SHP77 (cell line): ENCODE measurements at places on chromosomes 5 and 9.
A peak's percentile ranks its signal among the peaks of the same experiment; 100 is the strongest.

DNA sequence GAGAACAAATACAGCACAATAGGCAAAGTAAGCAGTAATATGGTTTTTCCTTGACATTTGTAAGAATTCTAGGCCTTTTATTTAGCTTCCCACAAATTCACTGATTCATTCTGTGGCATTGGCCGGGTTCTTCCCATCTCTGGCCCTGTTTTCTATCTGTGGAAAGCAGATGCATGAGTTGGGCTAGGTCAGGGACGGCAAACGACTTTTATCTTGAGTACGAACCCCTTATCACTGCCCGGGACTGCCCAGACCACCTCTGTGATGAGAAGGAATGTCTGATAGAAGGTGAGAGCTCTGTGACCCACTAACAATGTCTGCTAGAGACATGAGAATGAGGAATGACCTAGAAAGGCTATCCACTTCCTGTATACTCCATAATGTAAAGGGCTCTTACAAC, 35.4 kb upstream of the ADAM19 start:
- no peak for DNase-seq

- DNase-seq, result no peak
These were observed 617.1 kb downstream of the PRELID2 start for GRCh38 chr5:145218019-145218418.

DNA sequence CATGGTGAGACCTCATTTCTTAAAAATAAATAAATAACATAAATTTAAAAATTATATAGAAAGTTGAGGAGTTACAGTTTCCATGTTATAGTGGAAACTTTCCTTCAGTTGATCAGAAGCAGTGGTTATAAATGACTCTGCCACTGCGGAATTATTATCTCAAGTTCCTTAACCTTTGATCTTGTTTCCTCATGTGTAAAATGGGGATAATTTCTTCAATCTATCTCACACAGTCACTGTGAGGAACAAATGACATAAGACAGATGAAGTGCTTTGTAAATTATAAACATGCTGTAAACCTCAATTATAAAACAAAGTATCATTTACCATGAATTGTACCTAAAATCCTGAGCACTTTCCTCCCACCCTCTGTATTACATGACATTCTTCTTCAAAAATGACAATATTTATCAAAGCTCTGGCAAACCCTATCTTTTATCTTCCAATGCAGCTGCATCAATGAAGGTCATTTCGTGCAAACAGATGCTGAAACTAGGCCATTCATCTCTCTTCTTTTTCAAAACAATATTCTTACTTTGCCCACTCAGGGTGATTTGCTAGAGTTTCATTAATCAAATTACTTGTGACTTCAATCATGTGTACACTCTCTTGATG, 46.8 kb downstream of the TMEM245 start:
- DNase-seq, result no peak

DNA sequence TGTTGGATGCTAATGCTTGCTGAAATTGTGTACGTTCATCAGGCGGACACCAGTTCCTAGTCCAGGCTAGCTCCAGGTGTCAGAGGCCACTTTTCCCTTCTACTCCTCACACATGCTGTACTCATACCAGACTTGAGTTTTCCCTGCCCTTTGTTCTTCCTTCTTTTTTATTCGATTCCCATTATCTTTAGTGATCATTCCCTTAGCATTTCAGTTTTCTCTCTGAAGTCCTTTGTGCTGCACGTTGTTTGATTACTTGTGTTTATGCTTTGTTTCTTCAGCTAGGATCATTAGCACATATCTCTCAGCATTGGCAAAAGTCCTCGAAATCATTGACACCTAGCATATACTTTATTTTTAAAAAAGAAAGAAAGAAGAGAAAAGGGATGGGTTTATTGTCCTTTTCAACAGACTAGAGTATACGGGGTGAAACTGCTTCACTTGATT, 409 bp upstream of the COX7C start:
- no peak for DNase-seq

- no peak for DNase-seq
These were observed 204.5 kb downstream of the COMMD10 start for GRCh38 chr5:116289276-116289675.

DNA sequence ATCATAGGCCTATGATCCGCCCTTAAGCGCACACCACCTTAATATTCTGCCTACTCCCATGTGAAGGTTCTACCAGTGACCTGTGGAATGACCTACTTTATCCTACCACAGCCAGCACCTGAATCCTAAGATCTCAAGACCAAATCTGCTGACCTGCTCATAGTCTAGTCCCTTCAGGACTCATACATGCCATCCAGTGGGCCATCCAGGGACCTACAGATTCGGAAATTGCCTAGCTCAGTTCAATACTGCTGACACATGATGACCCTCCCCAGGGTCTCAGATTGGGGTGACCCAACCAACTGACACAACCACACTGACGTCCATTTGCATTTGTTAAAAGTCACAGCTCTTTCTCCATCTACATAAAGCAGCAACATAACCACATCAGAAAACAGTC, 443.8 kb upstream of the ST8SIA4 start:
- peak; percentile 24 for DNase-seq

GRCh38 chr9:70519912-70520724, 105.7 kb upstream of the KLF9 start:
- DNase-seq, result no peak

- no peak for DNase-seq
These were observed 95.8 kb downstream of the AOPEP start for GRCh38 chr9:94822273-94822672.

GRCh38 chr9:16899606-16900005, 29.1 kb upstream of the BNC2 start:
- no peak for DNase-seq

DNA sequence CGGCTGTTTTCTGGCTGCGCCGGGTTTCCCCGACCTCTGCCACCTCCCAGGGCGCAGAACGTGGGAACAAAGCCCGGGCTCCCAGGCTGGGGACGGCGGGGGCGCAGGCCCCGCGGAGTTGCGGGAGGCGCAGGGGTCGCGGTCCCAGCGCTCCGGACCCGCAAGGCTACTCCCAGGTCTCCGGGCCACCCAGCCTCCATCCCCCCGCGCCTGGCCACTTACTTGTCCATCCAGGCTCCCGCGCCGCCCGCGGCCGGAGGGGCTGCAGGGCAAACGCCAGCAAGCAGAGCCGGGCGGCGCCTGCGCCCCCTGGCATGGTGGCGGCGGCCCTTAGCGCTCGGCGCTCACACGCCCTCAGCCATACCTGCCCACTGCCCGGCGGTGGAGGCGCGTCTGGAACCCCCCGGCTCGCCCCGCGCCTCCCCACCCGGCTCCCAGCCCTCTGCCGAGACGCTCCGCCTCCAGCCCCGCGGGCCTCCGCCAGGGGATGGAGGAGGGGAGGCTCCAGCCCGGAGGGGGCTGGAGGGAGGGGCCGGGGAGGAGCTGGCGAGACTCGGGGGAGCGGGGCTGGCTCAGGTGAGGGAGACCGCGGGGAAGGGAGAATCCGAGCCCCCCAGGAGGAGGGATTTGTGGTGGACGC, at the start of gene ADAM19:
Gene ADAM19 (minus strand): TSS at position 395 of the 640 bp plus-strand sequence. CDS start 79 bp downstream, at position 316.
- DNase-seq, result no peak

GRCh38 chr9:73617586-73617985, 465.9 kb downstream of the ANXA1 start:
- DNase-seq, result no peak

GRCh38 chr9:135500525-135501260, at the start of gene MRPS2:
Gene MRPS2, plus strand, starts transcription at chr9:135500682. Its CDS starts 29 bp downstream, at chr9:135500711.
- DNase-seq, result peak; percentile 85

GRCh38 chr5:40914835-40915234, 5.5 kb downstream of the C7 start:
- no peak for DNase-seq

DNA sequence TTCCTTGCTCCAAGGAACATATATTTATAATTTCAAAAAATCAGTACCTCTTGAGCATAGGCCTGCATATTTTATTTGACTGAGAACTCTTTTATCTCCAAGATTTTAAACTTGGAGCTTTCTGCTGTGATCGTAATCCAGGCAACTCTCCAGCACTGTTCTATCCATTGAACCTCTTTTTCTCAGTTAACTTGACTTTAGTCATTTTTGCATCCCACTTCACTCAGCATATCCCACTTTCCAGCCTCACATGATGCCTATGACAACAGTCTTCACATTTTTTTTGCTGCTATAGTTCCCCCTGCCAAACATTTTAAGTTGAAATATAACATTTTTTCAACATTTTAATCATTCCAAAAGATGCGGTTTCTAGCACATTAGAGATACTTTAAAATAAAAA, 9.1 kb upstream of the PSIP1 start:
- DNase-seq, result no peak

DNA sequence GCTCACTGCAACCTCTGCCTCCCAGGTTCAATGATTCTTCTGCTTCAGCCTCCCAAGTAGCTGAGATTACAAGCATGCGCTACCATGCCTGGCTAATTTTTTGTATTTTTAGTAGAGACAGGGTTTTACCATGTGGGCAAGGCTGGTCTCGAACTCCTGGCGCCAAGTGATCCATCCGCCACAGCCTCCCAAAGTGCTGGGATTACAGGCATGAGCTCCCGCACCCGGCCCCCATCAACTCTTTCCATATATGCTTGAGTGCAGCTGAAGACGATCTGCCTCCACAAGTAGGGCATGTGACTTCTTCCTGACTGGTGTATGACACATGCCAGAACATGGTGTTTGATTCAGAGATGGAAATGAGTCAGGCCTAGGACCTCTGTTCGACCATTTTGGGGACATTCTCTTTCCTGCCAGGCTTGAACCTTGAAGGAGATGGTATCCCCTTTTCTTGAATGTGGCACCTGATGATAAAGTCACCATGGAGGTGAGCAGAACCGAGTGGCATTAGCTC, 7.5 kb upstream of the CNOT6 start:
- DNase-seq, result no peak

DNA sequence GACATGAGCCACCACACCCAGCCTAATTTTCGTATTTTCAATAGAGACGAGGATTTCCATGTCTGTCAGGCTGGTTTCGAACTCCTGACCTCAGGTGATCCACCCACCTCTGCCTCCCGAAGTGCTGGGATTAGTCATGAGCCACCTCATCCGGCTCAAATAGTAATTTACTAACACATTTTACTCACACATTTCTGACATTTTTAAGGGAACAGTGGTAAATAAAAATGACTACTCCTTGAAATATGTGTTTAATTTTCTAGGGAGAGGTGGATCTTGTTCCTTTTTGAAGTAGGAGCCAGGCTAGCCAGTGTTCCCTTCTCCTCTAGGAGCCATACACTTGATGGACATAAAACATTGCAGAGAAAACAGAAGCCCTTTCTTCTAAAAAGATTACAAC, 55.2 kb upstream of the ERBIN start:
- DNase-seq, result no peak

DNA sequence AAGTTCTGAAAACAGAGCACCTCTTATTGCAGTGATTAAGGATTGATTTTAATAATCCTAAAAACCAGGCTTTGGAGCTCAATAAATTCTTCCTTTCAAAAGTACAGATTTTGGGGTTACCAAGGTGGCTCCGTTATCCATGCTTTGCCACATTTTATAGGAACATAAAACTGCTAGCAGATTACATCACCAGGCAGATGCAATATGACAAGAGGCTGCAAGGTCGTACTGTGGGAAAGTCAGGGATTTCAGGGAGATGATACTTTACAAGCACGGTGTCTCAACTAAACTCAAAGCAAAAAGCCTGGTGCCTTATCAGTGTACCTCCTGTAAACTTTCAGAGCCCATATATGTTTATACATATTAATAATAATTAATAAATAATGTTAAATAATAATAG, 28.6 kb downstream of the ADAMTSL1 start:
- DNase-seq, result no peak

- no peak for DNase-seq
These were observed 10.3 kb downstream of the TRIM32 start for GRCh38 chr9:116697362-116697761.

GRCh38 chr9:83041771-83042170, 21.2 kb downstream of the RASEF start:
- no peak for DNase-seq

DNA sequence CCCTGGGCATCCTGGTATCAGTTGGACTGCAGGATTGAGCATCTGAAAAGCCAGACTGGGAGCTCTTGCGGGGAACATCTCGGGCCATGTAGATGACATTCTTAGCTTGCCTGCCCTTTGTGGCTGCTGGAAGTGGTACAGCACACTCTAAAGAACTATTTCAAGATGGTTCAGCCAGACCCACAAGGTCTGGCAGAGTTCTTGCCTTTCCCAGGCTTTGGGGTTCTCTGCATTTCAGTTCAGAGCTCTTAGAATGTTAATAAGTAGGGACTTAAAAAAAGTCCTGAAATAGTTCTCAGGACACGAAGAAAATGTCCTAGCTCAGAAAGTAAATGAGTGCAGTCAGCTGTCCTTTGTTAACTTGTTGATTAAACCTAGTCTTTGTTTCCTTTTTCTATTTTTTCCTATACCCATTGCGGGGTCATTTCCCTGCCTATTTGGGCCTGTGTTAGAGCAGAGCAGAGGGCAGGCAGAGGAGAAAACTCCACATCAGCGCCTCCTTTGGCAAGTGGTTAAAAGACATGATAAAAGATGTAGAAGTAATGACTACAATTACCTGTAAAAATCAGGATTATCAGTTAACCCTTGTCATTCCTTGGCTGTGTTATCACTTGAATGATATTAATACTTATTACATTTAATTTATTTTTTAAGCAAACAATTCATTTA, 291.5 kb downstream of the ZSWIM6 start:
- DNase-seq, result no peak

- DNase-seq, result no peak
These were observed 151.2 kb downstream of the PAPPA start for GRCh38 chr9:116304761-116305160.

DNA sequence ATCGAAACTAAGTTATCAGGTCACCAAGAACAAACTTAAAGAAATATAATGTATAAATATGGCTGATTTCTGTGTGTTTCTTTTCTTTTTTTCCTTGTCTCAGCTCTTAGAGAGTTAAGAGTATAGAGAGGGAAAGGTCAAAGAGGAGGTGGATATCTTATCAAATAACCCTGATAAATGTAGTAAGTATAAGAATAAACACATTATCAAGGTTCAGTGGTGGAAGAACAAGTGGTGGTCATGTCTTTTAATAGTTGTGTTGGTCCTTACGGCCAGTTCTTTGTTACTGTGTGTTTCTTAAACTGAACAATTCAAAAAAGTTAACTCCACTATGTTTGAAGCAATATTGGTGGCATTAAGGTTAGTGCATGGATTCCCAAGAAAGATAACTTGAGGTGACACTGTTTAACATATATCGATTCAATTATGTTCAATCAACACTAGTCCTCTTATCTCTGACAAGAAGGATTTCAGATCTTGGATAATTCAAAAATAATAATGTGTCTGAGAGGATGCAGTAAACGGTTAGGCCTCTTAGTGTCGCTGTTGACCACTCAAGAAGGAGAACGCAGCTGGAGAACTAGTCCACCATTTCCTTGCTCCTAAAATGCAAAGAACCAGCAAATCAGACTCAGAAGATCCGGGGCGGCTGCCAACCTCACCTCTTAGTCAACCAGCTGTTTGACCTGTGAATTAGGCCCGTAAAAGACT, at the start of gene PCDHGA3:
Gene PCDHGA3 (plus strand): TSS at position 588 of the 711 bp plus-strand sequence. CDS start 205 bp downstream, outside the sequence.
- DNase-seq, result no peak
